ENCODE measurements at places on chromosomes 6 and 20.

GRCh38 chr20:37090407-37090806, 5.4 kb downstream of the RBL1 start:
- DNase-seq: no peak

GRCh38 chr6:82040405-82041221, 206.9 kb downstream of the IBTK start:
- no peak for DNase-seq

GRCh38 chr6:129605095-129605494, 104.9 kb downstream of the ARHGAP18 start:
- no peak for DNase-seq

- DNase-seq: no peak
These were observed 131.9 kb upstream of the BTN3A2 start for GRCh38 chr6:26232940-26233648.

DNA sequence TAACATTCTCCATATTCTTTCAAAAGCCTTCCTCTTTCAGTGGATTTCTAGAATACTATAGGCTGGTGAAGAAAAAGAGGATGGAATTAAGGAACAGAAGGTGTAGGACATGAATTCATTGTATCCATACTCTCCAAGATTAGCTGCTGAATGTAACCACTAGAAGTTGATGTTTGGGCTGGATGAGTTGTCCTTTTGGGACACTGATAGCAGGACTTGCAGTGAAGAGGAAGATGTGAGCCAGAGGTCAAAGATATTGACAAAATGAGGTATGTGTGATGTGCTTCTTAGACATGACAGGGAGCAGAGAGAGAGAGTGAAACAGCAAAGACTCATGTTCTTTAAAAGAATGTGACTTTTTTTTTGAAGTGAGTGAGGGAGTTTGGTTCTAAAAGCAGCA, 134.3 kb upstream of the MAN1A1 start:
- DNase-seq: no peak

DNA sequence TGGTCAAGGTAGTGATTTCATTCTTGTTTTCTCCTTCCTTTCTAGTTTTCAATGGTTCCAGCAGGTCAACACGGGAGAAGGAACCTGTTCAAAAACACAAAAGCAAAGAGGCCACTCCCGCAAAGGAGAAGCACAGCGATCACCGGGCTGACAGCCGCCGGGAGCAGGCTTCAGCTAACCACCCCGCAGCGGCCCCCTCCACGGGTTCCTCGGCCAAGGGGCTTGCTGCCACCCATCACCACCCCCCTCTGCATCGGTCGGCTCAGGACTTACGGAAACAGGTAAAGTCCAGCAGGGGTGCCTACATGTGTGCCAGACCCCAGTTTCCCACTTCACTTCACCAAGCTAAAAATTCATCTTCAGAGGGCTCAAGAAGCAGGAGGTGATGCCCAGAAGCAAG, 175.6 kb downstream of the DTNBP1 start:
- no peak for DNase-seq

DNA sequence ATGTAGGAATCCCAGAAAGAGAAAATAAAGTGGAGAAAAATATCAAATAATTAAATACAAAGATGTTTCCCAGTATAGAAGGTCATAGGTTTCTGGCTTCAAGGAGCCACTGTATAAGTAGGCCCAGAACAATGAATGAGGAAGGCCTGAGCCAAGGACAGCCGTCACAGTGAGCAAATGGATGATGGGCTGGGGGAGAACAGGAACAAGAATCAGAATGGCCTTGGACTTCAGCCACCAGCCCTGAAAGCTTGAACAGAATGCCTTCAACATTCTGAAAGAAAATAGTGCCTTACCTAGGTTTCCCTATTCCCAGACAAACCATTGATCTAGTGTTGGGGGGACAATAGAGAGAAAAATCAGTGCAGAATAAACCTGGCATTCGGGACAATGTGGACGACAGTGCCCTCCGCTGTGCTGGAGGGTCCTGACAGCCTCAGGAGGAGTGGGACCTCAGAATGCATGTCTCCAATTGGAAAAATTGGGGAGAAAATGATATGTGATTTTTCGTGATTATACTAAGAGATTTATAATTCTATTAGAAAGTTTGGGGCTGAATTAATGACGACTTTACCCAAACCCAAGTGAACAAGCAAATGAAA, 333.9 kb upstream of the AGPAT4 start:
- no peak for DNase-seq

DNA sequence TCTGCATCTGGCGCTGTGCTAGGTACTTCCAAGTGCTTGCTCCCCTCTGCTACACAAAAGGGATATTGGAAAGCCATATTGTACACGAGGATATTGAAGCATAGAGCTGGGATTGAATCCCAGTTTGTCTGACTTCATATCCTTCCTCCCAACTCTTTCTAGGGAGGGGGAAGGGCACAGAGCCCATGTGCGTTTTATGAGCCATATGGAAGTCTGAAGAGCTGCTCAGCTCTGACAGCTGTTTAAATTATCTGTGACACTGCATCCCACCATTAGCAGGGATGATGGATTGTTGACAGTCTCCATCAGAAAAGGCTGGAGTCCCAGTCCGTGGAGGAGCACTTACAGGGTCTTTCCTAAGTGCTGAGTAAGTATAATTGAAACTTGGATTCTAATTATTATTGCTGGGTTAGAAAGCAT, 18.4 kb downstream of the TIAM2 start:
- no peak for DNase-seq

GRCh38 chr6:16129623-16130401, 926 bp downstream of the MYLIP start:
- no peak for DNase-seq

GRCh38 chr20:50330504-50331313, 140.1 kb downstream of the CEBPB start:
- DNase-seq: no peak

DNA sequence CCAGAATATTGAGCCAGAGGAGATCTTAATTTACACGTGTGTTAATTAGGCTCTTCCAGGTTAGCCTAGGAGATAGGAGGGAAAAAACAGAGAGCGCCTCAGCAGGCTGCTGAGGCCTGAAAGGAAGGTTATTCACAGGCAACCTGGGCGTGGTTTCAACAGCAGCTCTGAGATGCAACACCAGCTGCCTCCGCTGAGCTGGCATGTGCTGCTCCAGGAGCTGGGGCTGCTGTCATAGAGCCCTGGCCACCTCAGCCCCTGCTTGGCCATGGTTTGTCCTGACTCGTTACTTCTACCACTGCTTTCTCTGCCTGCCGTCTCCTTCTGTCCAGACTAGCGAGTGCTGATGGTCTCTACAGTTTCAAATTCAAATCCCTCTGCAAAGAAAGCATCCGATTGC, 32.4 kb upstream of the RPP40 start:
- no peak for DNase-seq

DNA sequence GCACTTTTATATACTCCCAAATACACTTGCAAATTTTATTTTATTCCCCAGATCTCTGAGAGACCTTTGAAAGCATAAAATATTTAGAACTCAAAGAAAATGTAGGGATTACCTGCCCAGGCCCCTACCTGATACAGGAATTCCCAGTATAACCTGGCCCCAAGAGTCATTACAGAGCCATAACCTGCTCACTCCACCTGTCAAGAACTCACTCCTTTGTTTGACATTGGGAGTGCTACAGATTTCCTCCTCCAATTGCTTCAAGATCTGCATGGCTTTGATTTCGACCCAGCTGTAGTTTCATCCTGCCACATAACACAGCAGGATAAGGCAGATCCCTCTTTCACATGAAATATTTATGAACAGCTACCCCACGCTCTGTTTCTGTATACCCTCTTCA, 96.1 kb upstream of the SLC2A12 start:
- DNase-seq: no peak

GRCh38 chr20:4335722-4336121, 320.4 kb upstream of the RNF24 start:
- no peak for DNase-seq

GRCh38 chr6:69796073-69796641, 653 bp downstream of the LMBRD1 start:
- DNase-seq: no peak

DNA sequence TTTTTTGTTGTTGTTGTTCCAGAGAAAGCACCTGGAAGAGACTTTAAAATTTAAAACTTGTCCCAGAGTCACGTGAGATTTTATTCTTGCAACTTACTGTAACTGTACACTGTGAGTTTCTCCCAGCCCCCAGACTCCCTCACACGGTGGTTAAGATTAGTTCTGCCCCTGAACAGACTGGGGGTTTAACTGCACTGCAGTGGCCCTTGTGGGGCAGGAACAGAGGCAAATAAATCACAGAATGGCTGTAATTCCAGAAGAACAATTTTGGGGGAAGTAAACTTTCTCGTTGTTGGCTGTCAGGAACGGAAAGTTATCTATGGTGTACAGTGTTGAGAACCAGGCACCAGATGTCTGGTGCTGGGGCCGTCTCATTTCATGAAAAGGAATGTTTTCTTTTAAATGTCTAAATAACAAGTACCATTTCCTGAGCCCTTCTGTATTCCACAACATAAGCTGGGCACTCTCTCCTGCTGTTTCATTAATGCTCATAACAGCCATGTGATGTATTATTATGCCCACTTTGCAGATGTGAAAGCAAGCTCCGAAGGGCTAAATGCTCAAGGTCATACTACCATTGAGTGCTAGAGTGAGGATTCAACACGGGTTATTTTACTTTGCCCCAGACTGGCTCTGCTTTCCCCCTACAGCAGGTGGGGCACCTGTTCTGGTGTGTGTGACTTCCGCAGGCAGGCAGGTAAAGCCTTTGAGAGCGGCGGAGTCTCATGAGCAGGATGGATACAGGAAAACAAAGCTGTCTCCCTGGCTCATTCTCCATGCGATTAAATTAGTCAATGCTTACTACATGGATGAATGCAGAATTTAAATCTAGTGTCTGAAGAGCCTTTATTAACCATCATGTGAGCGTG, 30.5 kb downstream of the CNKSR3 start:
- DNase-seq: no peak

GRCh38 chr6:90497411-90497810, 89.5 kb downstream of the MAP3K7 start:
- DNase-seq: no peak

DNA sequence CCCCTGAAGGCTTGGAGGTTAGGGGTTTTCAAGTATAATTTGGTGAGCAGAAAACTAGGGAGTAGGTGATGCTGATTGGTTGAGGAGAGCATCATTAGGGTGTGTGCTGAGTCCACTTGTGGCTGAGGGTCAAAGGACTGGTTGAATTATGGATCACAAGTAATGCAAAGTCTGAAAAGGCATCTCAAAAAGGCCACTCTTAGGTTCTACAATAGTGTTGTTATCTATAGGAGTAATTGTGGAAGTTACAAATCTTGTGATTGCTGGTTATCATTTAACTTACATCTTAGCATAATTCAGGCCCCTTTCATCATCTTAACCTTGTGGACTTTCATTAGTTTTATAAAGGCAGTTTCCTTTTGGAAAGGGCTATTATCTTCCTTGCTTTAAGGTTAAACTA, 60.8 kb downstream of the UBR2 start:
- DNase-seq: no peak

- peak; percentile 21 for DNase-seq
These were observed 69.1 kb upstream of the PBOV1 start for GRCh38 chr6:138287144-138287955.

DNA sequence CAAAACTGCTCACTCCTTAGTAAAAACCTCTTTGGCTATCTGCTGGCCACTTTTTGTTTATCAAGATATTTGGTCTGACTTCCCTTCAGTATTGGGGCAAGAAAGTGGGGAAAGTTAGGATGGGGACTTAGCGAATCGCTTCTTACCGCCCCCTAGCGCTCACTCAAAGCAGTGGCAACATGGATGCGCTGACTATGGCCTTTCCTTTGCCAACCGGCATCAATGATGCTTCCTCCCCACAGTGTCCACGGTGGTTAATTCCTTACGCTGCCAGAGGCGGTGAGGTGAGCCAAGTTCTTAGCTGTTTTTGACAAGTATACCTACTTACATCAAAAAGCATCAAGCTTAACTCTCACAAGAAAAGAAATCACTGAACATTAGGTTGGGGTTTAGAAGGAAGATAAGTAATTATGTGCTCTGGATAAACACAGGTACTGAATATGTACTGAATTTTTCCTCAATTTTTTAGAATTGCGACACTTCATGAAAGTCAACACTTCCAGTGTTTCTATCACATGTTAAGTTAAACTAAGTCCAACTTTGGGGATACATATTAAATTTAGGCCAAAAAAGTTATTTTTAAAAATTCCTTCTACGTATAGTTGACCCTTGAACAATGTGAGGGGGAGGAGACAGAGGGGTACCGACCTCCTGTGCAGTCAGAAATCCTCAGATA, 86.7 kb downstream of the GMDS start:
- DNase-seq: no peak

- no peak for DNase-seq
These were observed 166.7 kb downstream of the DLL1 start for GRCh38 chr6:170124150-170124549.

- no peak for DNase-seq
These were observed 256.8 kb downstream of the PHACTR1 start for GRCh38 chr6:12973386-12973785.

- DNase-seq: no peak
These were observed 127.7 kb upstream of the LRFN2 start for GRCh38 chr6:40714576-40715564.

Data from stimulated activated CD8-positive, alpha-beta memory T cell treated with anti-CD3 and anti-CD28 coated beads, Interleukin-7, amount 100 ng/mL, for 24 hours (primary cell).